Activated naive CD8-positive, alpha-beta T cell treated with anti-CD3 and anti-CD28 coated beads, Interleukin-2, amount 10 ng/mL, durations not matched to agents 7 days and 5 days (primary cell): ENCODE measurements at places on chromosomes 1 and 21.

DNA sequence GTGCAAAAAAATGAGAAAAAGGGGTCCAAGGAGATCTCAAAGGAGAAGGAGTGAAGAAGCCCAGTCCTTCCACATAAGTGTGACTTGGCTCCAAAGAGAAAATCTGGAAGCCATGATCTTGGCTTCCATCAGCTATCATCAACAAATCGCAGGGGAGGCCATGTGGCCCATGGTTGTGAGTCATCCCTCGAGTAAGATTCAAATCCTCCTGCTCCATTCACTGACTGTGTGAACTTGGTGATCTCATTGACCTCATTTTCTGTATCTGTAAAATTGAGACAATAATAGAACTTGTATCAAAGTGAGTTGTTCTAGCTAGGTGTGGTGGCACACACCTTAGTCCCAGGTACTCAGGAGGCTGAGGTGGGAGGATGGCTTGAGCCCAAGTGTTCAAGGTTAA is 79.1 kb upstream of the OLIG2 start:
- DNase-seq: no peak

- no peak for DNase-seq
These were observed 941 bp downstream of the ARNT start for GRCh38 chr1:150875197-150876118.

- DNase-seq: no peak
These were observed 648.4 kb downstream of the PLA2G4A start for GRCh38 chr1:187477103-187477502.

- no peak for DNase-seq
These were observed 32.1 kb upstream of the PLPPR4 start for GRCh38 chr1:99232172-99232571.

- DNase-seq: no peak
These were observed 16.1 kb downstream of the SLC6A9 start for GRCh38 chr1:44015206-44015605.

- DNase-seq: peak; percentile 39
These were observed 12.7 kb upstream of the HMGCL start for GRCh38 chr1:23837908-23838307.

DNA sequence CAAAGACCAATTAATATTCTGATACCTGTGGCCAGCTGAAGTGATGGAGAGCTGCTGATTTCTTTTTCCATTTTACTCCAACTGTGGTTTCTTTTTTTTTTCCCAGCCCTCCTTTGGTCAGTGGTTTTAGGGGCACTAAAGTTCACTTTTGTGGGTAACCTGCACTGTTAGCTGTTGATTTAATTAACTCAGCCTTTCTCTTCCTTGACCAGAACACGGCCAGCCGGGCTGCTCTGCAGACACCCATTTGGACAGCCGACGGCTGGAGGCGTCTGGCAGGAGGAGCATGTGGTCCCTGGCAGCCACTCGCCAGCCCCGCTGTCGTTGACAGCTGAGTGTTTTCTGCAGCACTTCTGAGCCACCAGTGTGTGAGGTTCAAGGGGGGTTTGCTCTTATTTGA is 136.2 kb upstream of the RUNX3 start:
- DNase-seq: no peak

DNA sequence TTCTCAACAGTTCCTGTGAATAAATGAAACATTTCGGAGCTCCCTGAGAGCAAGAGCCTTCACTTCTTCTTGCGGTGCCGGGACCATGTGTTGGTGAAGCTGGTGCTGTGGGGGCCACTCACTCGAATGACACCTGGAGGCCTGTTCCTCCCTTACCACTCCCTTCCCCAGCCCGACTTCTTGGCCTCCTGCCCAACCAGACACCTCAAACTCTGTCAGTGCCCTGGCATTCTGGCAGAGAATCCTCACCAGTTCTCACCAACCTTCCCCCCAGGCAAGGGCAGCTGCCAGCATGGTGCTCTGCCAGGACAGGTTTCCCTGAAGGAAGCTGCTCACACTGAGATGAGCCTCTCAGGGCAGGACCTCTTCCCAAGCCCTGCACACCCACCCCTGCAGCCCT is 68.3 kb downstream of the MPZL1 start:
- DNase-seq: no peak

- DNase-seq: no peak
These were observed 109.7 kb downstream of the SLC35F3 start for GRCh38 chr1:234014208-234014607.

- no peak for DNase-seq
These were observed 172.7 kb downstream of the TPR start for GRCh38 chr1:186202271-186202764.

GRCh38 chr1:93811326-93812065 is 67.5 kb downstream of the DNTTIP2 start:
- no peak for DNase-seq

GRCh38 chr1:61740751-61741700 is 1.3 kb upstream of the PATJ start:
- DNase-seq: no peak

DNA sequence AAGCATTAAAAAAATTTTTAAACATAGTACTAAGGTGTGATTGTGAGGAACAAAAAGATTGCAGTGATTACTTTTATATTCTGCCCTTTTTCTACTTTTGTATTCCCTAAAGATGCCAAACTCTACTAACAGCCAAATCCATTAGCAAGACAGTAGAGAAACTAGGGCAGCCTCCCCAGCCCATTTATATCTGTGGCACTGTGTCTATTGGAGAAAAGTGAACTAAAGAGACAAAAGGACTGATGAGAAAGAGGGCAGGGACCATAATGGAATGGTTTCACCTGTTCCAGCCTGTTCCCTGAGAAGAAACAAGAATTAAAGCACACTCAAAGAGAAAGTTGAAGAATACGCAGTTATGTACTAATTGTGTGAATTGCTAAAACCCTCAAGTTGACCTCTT is 56.6 kb downstream of the ATG4C start:
- DNase-seq: no peak

DNA sequence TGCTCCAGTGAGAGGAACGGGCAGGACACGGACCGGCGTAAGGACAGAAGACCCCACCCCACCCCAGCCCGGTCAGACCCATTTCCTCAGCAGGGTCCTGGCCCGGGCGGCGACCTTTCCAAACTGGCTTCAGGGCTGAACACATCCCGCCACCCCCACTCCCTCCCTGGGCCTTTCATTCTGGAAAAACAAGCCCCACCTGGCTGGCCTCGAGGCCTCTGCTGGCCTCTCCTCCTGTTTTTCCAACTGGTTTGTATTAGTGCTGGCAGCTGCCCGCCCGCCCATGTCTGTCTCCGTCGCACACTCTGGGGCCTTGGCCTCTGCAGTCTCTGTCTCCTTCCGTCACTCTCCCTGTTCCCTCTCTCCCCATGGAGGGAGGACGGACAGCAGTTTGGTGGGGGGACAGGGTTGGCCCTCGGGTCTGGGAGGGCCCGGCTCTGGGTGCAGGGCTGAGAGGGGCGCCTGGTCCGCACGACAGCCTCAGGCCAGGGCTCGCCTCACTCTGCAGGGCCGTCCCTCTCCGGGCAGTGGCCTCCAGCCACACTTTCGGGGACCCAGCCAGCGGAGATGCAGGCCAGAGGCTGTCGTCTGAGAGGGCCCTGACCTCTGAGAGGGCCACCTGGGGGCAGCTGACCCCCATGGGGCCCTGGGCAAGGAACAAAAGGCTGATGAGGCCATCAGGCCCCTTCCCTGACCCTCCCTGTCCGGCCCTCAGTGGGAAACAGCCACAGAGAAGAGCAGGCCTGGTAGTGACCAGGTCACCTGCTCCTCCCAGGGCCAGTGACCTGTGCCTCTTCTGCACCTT is 1.5 kb upstream of the MXRA8 start:
- DNase-seq: no peak

- DNase-seq: no peak
These were observed 72.4 kb downstream of the GABPA start for GRCh38 chr21:25807191-25807590.

GRCh38 chr1:31535561-31535960 is 40.8 kb upstream of the TINAGL1 start:
- no peak for DNase-seq
